ENCODE measurements at places on chromosomes 6 and 20.

DNA sequence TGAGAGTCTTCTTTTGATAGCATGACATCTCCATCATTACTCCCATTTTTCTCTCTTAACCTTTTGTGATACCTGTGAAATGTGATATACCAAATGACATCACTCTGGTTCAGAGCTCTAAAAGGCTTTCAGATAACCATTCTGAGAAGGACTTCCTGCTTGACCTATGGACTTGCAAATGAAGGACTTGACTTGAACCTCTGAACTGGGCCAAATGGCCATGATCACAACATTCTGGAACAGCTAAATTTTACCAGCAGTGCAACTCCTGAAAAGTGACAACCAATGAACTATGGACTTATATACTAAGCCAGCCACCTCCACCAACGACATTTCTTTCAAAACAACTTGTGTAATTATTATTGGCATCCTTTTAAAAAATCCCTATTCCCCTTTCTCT, 1085.8 kb upstream of the CITED2 start:
- DNase-seq: no peak

DNA sequence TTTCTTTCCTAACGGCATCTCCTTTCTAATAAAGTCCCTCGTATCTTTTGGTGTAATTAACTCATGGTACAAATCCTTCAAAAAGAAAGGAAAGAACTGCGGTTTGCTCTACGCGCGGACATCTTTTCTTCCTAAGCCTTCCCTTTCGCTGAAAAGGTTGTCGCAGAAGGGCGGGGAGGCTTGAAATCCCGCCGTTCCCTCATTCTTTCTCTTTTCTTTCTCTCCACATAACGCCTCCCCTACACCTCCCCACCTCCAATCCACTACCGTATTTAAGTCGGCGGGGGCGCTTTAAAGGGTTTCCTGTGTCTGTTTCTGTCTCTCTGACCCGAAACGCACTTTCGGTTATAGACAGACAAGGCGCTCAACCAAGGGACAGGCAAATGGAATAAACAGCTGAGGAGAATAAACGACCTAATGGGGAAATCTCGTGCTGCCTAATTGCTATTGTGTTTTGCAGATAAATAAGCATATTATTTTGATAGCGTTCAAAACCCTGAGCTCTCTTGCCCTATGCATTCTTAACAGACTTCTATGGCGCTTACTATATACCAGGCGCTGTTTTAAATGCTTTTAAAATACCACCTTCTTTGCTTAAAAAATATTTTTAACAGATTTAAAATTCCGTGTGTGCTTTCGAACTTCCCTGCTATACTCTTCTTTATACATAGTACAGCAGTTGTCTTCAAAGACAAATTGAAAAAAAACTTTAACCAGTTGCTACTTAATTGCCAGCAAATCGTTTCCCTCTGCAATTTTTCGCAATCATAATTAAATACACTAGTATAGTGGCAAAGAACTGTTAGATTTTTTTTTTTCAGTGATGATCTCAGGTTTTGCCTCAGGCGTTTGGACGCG, 2.5 kb upstream of the HEY2 start:
- peak; percentile 71 for DNase-seq

- DNase-seq: no peak
These were observed 136.5 kb upstream of the SYNDIG1 start for GRCh38 chr20:24332956-24333355.

GRCh38 chr20:36205026-36205425, 31.3 kb upstream of the AAR2 start:
- DNase-seq: no peak

DNA sequence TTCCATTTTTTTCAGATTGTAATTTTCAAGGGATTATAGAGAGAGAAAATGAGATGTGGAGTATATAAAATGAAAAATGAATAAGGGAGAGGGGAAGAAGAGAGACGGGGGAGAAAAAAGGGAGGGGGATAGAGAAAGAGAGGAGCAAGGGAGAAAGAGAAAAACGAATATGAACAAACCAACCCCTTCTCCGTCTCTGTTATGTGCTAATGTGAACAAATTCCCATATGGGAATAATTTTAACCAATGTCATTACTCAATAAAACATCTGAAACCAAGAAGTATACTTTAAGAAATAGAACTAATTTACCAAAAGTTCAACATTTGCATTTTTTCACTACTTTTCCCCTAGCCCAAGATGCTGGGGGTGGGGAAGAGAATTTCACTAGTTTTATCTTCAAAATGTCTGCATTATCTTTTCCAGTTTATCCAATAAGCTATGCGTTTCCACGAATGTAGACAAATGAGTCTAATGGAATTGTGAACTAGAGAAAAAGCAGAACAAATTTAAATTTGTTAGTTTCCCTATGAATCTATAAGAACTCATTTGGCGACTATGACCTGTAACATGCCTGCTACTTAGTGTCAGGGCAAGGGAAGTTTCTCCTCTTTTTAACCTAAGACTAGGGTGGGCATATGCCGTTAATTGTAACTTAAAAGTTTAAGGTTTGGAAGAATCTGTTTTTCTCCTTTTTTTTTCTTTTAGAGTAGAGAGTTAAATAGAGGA, 286.3 kb downstream of the BTBD9 start:
- no peak for DNase-seq

- no peak for DNase-seq
These were observed 512.7 kb upstream of the ZNF337 start for GRCh38 chr20:26209171-26209941.

GRCh38 chr20:11496380-11496779, 421.3 kb upstream of the BTBD3 start:
- no peak for DNase-seq

GRCh38 chr6:35136185-35136584, 5.0 kb downstream of the TCP11 start:
- DNase-seq: no peak

DNA sequence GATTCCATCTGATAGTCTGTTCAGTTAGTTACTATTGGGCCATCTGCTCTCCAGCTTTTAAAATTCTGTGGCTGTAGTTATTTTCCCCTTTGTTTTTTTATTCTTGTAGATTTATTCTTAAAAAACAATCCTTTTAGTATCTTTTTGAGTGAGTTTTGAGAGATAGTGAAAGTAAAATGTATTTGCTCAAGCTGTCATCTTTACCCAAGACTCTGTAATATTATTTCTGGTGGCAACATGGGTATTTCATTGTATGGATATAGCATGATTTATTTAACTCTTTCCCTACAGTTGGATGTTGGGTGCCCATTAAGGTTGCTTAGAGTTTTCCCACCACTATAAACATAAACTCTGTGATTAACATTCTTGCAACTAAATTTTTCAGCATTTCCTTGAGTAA, 24.6 kb downstream of the STK4 start:
- DNase-seq: no peak

DNA sequence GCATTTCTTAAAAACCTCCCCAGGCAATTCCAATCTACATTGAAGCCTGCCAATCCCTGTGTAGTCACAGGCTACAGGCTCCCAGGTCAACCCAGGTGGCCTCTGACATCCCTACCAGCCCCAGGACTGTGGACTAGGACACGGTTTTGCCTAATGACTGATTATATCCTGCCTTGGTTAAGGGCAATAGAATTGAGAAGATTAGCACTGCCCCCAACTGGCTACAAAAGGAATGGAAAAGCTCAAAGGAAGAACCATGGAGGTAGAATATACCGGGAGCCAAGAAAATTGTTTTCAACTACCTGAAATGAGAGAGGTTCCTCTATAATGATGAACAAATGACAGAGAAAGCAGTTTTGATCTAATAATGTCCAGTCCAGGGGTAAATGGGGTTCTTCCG, 421.1 kb upstream of the AGPAT4 start:
- peak; percentile 3 for DNase-seq

DNA sequence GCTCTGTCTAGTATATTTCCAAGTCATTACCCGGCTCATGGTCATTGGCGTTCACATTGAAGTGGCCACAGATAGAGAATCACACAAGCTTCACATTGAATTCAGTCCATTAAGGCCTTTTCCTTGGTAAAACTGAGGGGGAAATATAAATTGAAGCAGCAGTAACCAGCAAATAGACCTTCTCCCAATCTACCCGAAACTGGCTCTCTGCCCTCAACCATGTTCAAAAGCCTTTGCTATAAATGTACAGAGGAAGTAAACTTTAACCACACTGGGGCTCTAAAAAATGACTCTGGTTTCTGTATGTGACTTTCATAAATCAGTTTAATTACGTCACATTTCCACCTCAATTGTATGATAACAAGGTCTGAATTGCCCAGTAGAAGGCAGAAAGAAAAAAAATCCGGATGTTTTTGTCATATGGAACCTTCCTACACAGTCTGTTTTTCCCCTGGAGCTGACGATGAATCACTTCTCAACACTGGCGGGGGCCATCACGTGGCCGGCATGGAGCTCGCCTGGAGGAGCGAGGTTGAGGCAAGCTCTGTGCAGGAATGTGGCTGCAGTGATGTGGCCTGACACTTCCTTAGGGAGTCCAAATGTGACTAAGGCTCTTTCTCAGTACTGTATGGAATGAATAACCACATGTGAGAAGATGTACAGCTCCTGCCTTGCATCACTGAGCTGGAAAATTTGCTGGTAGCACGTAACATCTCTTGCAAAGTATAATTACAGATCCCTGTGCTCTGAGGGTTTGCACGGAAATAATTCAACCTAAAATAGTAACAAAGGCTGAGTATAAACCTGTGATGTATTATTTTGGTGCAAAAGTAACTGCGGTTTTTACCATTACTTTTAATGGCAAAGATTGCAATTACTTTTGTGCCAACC, 58.6 kb upstream of the SNX9 start:
- peak; percentile 82 for DNase-seq

- DNase-seq: no peak
These were observed 582.4 kb downstream of the PHF3 start for GRCh38 chr6:64217721-64218620.

DNA sequence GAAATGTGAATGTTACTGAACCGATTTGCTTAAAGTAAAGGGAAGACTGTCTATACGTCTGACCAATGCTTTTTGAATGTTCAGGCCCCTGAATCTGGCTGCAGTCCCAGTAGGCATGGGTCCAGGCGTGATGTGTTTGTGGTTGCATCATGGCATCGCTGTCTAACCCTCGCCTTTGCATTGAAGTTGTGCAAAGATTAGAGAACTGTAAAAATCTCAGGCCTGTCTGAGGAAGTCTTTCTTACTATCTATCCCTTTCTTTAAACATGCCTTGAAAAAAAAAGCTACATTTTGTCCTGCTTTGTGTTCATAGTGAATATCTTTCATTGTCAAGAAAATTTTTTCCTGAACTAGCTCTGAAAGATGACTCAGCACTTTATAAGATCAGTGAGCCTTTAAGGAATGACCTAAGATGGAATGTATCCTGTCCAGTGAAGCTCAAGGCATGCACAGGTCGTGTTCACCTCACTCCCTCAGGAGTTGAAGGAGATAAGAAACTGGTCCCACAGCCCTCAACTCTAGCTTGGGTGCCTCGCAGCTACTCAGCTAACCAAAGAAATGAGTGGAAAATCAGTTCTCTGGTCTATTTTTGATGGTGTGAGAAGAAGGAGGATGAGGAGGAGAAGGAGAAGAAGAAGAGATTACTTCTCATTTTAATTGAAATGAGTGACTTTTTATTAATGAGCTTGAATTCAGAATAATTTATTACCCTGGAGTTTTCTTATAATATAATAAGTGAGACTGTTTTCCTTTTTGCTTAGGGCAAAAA, 48.6 kb downstream of the TPD52L1 start:
- DNase-seq: no peak

DNA sequence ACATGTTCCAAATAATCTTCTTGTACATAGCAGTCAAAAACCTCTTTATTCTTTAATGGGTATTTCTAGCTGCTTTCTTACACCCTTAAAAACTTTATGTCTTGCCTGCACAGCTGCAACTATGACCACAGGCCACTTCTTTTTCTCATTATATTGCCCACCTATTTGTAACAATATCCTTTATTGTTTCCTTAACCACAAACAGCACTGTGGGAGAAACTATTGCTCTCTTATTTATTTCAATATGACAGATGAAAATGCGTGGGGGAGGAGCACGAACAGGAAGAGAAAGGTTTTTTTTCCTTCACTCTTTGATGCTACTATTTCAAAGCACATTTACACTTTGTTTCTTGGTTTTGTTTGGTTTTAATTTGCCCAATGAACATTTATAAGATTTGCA, 253.5 kb downstream of the GJA1 start:
- DNase-seq: no peak

DNA sequence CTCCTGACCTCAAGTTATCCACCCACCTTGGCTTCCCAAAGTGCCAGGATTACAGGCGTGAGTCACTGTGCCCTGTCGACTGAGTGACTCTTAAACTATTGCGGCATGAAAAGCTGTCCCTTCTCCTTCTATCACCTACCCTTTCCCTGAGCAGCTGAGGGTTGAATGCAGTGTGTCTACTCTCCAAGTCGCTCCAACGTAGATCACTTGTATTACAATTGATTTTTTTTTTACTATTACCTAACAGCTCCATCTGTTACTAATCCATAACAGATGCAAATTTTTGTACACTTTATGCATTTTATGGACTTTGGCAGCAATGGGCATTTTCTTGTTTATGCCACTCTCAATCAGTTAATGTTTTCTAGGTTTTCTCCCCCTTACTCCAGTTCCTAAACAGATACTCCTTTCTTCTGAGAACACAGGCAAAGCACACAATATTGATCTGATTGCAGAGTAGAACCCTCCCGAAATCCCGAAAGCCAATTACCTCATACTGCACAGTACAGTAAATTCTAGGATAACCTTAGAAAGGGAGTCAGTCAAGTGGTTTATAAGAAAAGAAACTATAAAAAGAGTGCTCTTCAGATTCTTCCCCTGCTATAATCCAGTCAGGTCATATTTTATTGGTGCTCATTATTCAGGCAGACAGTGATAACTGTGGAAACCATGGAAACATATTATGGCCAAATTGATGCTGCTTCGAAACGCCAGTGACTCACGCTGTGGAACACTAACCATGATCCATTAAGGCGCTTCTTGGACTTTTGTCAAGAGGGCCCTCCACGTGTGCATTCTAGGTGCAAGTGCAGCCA, 273.0 kb downstream of the ADGB start:
- DNase-seq: no peak

DNA sequence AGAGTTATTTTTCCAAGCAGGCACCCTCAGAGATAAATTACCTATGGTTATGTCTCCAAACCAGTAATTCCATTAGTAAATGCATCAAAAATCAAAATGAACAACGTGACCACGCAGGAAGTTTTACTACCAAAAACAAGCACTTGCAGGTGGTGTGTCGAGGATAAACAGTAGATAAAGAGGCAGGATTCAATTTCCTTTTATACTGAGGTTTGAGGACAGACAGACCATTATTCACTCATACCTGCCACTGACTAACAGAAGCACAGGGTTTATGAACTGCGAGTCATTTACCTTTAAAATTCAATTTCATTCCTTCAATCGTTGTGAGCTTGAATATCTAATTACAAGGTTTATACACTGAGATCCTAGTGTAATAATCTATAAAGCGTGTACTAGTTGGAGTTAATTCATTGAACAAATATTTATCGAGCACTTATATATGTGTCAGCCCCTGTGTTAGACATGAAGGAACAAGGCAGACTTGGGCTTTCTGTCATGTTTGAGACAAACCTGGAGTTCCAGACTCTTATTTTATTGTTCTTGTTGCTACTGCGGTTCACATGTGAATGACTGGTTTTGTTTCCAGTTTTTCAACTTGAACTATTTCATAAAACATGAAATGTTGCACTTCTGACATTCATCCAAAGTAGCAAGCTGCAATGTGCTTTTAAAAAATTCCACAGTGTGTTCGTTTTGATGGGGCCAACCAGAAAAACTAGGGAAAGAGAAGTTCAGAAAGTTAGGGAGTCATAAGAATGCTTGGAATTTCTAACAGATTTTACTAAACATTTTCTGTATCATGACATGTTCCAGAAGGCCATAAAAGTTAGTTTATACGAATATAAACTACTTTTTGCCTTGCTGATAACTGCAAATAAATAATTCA, 205.6 kb downstream of the UST start:
- no peak for DNase-seq

All from CD4-positive, alpha-beta T cell treated with Interferon alpha-2 for 1 hour (primary cell).